ENCODE measurements at places on chromosomes 12 and 14.

- DNase-seq = no peak
Observed at GRCh38 chr12:6211421-6211869, 11.2 kb downstream of the CD9 start.

DNA sequence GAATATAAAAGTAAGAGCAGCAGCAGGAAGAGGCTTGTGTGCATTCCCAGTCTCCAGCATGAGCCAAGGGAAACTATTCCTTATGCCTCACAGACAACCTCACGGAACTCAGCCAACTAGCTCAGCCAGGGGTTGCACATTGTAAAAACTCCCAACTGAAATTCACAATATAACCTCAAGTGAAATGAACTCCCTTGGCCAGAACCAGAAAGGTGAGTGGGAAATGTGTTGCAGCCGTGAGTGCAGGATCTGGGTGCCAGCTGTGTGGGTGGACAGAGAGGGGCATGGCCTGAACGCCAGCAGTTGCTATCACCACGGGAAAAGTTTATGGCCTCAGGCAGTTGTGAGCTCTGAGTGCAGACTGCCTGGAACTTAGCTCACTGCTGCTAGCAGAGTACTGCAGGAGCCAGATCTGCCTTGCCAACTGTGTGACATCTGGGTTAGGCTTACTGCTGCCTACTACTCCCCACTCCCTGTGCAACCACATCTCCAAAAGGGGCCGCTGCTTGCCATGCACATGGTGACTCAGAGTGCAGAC, 2.3 kb upstream of the CLEC1A start:
- DNase-seq = no peak

GRCh38 chr12:27192118-27192802, 51.8 kb upstream of the STK38L start:
- no peak for DNase-seq

DNA sequence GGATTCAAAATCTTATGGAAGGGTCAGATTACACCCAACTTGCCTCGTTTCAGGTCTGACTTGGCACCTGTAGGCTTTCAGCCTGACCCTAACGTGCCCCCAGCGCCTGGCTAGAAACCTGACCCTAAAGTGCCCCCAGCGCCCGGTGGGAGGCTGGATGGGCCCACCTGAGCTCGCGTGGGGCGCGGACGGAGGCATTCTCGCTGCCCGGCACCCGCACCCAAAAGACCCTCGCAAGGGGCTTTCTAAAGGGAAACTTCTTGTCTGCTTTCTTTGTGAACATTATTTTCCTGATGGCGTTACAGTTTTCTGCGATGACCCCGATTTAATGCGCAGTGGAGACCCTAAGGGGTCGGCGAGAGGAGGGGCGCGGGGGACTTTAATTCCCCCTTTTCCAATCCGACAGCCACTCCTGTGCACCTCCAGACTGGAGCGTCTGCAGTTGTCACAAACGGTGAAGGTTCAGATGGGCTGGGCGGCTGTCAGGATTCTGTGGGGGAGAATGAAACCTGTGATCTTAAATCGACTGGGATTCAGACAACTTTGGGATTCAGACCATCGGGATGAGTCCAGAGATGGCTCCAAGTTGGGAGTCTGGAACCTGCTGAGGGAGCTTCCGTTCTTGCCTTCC, 751 bp upstream of the HRK start:
- no peak for DNase-seq

DNA sequence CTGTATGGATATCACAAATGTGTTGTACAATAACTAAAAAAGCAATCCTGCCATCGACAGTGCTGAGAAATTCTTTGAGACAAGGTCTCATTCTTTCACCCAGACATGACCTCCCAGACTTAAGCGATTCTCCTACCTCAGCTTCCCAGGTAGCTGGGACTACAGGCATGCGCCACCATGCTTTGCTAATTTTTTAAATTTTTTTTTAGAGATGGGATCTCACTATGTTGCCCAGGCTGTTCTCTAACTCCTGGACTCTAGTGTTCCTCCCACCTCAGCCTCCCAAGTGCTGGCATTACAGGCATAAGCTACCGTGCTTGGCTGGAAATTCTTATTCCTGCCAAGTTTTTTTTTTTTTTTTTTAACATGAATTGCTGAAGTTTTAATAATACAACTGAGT, 16.5 kb upstream of the NOXRED1 start:
- no peak for DNase-seq

GRCh38 chr12:71972441-71973074, 33.9 kb downstream of the TPH2 start:
- DNase-seq = no peak

GRCh38 chr12:67515679-67516340, 132.7 kb upstream of the DYRK2 start:
- DNase-seq = no peak

DNA sequence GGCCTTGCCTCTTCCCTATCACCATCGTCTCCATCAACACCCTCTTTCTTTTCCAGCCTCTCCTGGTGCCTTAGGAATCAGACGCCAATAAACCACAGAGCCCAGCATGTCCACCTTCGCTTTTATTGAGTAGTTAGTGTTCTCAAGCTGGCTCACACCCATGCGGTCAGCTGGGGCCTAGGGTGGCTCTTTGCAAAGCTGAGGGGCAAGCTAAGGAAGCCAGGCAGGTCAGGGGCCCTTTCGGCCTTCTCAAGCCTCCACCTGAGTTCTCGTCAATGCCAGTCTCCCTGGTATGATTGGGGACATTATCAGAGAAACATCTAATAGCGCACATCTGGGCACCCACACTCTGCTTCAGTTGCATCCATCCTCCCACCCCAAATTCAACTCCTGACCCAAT, 737 bp upstream of the TEX52 start:
- no peak for DNase-seq

- no peak for DNase-seq
Observed at GRCh38 chr14:23396781-23397407, 11.2 kb downstream of the MYH6 start.
